Activated CD4-positive, alpha-beta T cell treated with anti-CD3 and anti-CD28 coated beads, Interleukin-2, amount 50 U/mL, for 48 hours (primary cell): ENCODE measurements at places on chromosomes 7 and 10.

GRCh38 chr7:95394370-95394769, 1.8 kb downstream of the PON3 start:
- no peak for DNase-seq

DNA sequence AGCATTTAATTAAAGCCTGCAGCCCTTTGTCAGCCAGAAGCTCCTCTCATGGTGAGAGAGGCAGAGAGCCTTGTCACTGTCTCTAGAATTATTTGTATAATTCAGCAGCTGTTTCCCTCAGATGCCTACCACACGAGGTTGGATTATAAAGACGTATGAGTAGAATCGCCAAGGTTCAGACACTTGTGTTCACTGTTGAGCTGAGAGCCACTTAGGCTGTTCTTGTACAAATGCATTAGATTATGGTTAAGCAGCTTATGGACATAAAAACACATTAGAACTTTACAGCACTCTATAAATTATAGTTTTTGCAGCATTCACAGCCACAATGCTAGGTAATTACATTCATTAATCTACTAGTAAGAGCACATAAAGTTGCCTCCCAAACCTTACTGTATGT, 282.6 kb downstream of the AUTS2 start:
- DNase-seq: no peak

- DNase-seq: no peak
Measured at GRCh38 chr10:31927565-31927883, 1.1 kb downstream of the ARHGAP12 start.

DNA sequence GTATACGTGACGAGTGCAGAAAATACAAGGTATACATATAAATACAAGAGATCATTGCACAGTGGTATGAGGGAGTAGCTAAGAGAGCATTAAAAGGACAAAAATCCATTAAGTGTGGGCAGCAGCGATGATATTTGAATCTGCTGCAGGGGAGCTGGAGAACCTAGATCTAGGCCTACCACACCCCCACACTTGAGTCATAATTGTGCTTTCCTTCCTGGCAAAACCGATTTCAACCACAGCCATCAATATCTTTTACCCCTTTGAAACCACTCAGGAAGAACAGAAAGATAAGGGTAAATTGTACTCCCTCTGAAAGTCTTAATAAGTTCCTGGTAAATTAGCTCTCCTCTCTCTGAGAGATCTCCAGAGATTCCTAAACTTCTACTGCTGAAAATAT, 345.0 kb downstream of the SORCS1 start:
- DNase-seq: no peak

- DNase-seq: no peak
Measured at GRCh38 chr10:6167456-6167855, 35.3 kb upstream of the PFKFB3 start.

- DNase-seq: no peak
Measured at GRCh38 chr7:157690058-157690832, 353.4 kb downstream of the DNAJB6 start.

DNA sequence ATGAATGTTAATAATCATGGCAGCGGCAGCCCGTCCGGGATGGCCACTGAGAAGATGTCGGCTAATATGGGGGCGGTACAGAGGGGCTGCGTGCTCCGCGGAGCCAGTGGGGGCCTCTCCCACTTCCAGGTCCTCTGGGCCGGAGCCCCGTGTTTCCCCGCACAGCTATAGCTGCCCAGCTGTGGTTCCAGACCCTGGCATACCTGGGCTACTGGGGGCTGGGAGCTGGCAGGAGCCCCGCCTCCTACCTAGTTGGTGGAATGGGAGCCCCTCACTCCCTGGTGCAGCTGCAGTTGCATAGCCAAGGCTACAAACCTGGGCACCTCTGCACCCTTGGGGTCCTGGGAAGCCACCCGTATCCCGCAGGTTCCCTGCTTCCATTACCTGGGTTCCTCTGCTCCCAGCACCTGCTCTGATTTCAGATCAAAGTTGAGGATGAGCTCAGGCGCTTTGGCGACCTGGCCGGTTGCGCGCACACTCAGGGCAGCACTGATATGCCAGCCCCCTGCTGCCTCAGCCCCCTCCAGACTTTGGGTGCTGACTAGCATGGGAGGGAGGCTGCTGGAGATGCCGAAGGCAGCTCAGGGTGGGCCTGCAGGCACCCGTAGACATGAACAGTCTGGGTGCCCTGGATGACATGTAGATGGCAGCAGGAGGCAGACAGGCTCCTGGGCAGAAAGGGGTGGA, 236.5 kb upstream of the SEMA3D start:
- no peak for DNase-seq

GRCh38 chr7:111746950-111747349, 184.7 kb upstream of the IMMP2L start:
- DNase-seq: no peak

- no peak for DNase-seq
Measured at GRCh38 chr7:36827726-36828703, 103.7 kb upstream of the AOAH start.

- DNase-seq: peak; percentile 40
Measured at GRCh38 chr7:142636751-142637150, 112.5 kb upstream of the PRSS1 start.

DNA sequence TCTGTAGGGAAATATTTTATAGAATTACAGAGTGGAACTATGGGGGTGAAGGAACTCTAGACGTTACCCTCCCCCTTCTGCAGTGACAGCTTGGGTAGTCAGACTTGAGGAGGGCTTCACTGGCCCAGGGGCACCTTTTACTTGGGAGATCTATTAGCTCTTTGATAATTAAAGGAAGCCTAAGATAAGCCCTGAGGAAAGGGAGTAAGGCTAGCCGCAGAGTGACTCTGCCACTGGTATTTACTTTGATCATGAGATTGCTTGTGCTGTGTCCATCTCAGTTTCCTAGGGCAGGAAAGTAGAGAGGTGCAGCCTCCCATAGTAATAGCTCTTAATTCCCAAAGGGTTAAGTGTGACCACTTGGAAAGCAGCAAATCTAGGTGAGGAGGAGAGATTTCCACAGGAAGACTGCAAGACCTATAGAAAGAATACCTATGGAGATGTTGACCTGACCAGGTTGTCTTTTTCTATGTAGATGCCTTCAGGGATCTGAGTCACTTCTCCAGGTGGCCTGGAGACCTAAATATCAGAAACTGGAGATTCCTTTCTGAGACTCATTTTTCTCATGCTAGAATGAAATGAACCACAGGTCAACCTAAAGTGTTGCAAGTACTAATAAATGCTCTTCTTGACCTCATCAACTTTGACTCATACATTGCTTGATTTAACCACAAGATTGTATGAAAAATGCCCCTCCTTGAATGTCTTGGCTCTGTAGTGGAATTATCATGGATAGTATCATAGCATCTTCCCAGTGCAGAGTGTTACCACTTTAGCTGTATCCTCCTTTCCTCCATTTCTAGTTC, 447.3 kb upstream of the GHITM start:
- no peak for DNase-seq

DNA sequence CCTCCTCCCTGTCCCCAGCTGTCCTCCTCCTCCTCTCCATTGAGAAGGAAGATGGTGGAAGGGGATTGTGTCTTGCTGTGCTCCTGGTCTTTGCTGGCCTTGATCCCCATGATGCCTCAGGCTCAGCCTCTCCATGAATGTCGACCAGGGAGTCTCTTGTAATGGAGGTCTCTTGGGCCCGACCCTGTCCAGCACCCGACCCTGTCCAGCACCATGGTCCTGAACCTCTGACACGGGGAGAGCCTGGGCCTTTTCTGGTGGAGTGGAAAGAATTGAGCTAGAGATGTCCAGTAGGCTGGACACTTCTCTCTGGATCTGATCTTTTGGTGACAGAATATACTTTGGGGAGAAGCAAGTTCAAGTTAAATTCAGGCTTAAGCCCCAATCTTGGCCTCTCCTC, 42.3 kb upstream of the HMX3 start:
- DNase-seq: no peak

DNA sequence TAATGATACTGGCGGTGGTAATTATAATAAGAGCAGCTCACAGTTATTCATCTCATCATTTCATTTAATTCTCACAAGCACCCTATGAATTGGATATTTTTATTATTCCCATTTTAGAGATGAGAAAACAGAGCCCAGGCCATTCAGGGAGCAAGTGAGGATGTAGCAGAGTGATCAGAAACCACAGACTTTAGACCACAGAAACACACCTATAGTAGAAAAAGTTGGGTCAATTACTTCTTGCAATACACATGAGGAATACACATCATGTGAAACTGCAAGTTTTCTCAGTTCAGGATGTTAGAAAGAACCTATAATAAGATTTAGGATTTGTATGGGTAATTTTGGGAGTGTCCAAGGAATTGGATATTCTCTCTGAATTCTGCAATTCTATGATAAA, 278.0 kb downstream of the ADRA2A start:
- DNase-seq: no peak

DNA sequence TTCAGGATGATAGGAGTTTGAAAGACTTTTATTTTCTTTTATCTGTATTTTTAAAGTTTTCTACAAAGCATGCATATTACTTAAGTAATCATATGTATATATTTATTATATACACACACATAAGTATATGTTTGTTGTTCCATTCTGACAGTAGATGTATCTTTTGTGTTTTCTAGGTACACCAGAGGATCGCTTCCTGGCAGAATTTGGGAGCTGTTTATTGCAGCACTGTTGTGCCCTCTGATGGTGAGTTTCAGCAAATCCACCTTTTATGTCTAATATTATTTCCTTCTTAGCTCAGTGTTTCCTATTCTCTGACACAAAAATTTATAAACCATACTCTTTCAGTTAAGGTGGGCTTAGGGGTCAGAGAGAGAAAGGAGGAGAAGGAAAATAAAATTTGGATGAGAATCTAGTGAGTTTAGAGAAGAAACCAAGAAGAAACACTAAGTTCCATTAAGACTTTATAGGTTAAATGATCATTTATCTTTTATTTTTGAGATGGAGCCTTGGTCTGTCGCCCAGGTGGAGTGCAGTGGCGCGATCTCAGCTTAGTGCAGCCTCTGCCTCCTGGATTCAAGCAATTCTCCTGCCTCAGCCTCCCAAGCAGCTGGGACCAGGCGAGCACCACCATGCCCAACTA, 59.2 kb upstream of the OIT3 start:
- peak; percentile 24 for DNase-seq

- no peak for DNase-seq
Measured at GRCh38 chr10:78600740-78601139, 468.0 kb upstream of the ZMIZ1 start.

DNA sequence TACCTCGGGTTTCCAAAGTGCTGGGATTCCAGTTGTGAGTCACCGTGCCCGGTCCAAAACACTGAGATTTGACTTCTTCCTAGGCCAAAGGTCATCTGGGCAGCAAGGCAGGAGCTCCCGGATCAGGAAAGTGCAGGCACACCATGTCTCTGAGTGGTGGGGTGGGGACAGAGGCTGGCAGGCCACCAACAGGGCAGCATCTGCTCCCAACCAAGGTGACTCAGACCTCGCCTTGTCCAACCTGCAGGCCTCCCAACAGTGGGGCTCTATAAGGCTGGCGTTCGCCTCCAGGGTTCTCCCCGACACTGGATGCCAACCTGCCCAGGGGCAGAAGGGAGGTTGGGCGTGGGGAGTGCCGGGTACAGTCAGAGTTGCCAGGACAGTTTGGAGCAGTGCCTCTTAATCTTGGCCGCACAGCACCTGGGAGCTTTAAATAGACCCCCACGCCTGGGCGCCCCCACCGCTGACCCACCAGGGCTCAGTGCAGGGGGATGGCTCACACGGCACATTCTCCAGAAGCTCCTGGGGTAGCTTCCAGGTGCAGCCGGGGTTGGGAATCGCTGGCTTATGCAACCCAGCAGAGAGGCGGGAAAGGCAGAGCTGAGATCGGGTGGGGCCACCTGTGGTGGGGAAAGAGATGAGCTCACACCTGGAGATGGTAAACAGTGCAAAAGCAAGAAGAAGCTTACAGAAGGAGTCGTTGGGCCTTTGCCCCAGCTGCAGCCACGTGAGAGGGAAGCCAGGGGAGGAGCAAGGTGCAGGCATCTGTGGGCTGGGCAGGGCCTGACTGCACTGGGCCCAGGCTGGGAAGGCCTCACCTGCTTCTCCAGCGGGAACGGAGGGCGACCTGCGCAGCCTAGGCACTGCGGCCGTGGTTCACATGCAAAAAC, 10.9 kb downstream of the CALML5 start:
- no peak for DNase-seq

DNA sequence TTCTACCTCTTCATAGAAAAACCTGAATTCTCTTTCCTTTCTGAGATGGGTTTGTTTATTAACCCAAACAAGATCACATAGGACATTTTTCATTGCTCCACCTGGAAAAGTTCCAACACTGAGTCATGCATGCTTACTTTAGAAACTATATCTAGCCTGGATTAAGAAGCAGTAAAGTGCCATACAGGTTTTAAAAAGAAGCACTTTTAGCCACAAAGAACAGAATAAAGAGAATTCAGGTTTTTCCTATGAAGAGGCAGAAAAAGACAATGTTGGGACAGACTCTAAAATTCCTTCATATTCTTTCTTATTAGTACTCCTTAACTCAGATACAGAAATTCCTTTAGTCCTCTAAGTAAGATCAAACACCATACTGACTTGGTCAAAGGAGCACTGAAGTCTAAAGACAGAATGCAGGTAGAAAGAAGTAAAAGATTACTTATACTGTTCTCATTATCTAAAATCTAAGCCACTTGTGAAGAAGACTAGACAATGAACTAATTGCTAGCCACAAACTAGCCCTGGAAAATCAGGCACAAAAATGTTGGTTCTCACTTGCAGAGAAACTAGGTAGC, 241.3 kb downstream of the ANK3 start:
- no peak for DNase-seq
